ENCODE measurements at places on chromosomes 3 and 15.
A peak's percentile ranks its signal among the peaks of the same experiment; 100 is the strongest.

DNA sequence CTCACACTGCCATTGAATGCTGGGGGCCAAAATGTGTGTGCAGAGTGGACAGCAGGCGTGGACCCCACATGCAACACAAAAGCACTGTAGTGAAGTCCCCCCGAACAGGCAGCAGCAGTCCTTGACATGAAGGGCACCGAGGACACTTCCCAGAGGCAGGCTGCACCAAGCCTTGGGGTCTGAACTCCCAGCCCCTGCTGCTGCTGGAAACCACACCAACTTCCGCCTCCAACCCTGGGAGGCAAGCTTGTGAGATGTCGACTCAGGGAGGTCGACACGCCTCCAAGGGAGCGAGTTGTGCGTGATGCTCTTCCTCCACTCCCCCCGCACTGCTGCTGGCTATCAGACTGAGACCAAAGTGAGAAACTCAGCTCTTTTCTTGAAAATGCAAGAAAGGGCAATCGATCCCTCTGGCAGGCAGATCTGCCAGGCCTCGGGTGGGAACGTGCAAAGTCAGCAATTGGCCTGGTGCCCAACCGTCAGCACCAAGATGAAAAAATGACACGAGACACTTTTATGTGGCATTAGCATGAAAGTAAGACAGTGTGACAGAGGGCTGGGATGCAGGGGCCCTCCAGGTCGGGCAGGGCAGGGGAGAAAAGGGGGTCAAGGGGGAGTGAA, 43.6 kb downstream of the WHAMM start:
- no peak for DNase-seq

GRCh38 chr3:197463279-197463678, 92.5 kb downstream of the BDH1 start:
- peak; percentile 55 for DNase-seq

- DNase-seq = no peak
Observed at GRCh38 chr3:188008582-188009213, 145.3 kb upstream of the LPP start.

- DNase-seq = peak; percentile 18
Observed at GRCh38 chr3:161171639-161172552, 49.2 kb upstream of the NMD3 start.

DNA sequence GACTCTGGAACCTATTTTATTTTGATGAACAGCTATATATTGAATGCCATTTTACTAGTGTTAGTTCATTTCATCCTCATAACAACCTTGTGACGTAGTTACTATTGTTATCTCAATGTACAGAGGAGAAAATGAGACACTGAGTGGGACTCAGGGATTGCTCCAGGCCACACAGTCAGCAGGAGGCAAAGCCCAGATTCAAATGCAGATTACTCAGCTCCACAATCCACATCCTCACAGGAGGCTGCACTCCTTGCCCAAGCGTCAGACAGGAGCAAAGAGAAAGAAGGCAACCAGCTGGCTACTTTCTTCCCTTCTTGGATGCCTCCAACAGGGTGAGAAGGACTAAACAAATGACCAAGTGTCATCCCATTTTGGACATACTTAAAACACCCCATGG, 92.0 kb upstream of the CCDC54 start:
- peak; percentile 55 for DNase-seq

DNA sequence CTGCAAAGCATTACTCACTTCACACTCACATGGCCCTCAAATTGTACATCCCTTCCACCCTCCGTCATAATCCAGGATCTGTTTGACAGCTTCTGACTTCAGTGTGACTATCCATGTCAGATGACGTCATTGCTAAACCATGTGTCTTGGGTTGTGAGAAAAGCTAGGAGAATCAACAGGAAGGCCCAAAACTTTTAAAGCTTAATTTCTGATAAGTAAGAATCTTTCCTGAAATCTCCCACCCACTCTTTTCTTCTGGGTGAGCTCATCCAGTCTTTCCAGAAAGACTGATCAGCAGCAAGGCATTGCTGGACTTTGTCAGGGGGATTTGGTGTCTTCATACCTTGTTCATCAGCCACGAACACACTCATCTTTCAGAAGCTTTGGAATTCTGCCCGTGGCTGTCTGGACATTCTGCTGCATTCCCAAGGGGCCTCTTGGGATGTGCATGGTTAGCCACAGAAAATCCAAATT, 11.5 kb upstream of the LMCD1 start:
- DNase-seq = peak; percentile 100

GRCh38 chr3:56260262-56260661, 208.0 kb downstream of the ERC2 start:
- no peak for DNase-seq

DNA sequence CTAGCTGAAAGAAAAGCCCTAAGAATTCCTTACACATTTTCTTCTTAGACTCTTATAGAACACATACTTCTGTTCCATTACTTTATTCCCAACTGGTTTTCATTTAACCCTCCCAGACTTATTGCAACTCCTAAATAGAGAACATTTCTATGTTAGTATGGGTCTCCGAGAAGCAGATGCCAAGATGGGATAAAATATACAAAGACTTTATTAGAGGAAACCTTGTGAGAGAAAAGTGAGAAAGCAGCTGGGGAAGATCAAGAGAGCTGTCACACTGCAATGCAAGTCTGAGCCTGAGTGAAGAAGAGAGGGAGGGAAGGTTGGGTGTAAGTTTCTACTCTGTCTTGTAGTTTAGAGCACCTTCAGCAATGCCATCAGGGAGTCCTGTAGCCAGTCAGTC, 979.3 kb downstream of the IGSF11 start:
- no peak for DNase-seq

DNA sequence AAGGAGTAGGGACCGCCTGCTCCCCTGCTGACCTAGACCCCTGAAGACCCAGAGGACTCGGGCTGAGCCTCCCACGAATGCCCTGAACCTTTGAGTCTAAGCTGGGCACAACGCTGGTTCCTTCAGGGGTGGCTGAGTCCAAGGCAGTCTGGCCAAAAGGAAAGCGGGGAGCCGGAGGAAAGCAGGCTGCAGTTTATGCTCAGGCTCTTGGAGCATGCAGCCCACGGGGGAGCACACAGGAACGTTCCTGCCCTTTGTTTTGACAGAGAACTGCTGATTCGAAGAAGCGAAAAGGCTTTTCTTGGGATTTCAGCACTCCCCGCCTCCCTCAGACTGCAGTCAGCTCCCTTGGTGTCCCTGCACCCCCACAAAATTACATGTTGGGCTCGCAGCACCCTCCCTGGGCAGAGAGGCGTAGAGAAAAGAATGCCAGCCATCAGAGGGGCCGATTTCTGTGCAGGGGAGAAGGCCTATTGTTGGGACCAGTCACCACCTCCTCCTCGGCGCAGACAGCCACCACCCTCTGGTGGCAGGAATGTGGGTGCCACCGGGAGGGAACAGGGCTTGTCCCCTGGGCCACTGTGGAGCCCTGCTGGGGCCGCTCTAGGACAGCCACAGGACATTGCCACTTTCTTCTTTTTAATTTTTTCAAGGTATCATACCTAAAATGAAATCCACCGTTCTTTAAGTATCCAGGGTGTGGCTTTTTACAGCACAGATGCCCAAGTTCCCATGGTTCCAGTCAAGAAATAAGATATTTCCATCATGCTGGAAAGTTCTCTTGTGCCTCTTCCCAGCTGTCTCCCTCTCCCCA, 72.2 kb downstream of the SMAD6 start:
- DNase-seq = peak; percentile 82

DNA sequence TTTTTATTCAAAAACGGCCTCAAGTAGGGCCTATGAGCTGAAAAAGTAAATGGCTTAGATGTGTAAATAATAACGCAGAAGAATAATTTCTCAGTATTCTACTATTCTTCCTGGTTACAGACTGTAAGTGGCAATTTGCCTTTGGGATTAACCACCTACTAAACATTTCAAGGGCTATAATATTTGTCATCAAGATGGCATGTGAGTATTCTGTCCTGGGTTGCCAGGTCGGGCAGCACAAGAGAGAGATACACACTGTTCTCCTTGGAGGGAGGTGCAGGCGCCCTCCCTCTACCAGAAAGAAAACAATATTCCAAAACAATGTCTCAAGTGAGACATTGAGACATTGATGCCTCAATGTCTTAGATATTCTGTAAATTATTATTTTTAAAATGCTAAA, 278.4 kb downstream of the OCA2 start:
- DNase-seq = no peak

DNA sequence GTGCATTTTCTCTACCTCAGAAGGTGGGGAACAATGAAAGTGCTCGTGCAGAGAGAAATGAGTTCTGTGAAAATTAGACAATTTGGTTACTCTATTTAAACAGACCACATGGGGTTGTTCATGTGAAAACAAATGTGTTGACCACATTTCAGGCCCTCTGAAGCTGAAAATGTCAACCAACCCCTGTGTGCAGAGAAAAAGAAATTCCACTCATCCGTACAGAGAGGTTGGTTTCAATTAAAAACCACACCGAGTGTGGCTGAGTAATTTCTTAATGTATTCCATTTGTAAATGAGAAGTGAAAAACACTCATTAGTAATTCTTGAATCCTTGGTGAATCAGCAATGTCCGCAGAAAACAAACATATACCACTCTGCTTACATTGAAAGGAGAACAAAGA, 46.9 kb upstream of the SLC7A14 start:
- peak; percentile 33 for DNase-seq

DNA sequence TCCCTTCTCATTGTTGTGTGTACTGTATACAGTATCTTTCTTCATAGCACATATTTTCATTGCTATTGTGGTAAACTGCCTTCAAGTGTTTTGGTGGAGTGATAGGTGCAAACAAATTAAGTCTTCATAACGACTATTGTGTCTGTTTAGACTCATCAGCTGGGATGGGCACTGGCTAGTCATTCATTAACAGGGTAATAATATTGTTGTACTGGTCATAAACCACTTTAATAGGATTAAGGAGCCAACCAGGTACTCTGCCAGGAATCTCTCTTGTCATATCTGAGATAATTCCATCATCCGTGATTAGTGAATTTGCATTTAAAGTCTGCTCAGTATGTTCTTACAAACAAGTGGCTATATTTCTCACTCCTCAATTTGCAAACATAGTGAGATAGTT, 10.2 kb upstream of the TMEM45A start:
- no peak for DNase-seq

All from GM23248 (cell line).